ENCODE measurements at places on chromosomes 1 and 21.

DNA sequence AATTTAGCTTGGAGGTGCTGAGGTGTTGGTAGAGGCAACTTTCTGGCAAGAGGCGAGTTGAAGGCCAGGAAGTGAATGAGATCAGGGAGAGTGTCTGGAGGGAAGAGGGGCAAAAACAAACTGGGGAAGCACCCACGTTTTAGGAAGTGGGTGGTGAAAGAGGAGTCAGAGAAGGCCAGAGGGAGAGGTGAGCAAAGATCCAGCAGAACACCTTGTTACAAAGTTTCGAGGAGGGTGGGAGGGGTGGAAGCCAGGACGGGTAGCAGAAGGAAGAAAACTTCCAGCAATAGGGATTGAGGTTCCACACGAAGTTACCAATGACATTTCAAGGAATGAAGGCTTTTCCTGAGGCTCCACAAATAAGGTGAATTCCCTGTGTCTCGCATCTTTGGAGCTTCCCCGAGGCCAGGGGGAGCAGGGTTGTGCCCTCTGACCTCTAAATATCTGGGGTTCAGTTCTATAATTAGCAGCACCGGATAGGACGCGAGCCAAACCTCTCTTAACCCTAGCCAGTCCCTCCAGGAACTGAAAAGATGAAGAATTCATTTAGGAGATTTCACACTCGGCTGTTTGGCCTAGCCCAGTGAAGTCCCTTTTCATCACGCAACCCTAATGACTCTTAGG, 578 bp upstream of the SESN2 start:
- no peak for DNase-seq

DNA sequence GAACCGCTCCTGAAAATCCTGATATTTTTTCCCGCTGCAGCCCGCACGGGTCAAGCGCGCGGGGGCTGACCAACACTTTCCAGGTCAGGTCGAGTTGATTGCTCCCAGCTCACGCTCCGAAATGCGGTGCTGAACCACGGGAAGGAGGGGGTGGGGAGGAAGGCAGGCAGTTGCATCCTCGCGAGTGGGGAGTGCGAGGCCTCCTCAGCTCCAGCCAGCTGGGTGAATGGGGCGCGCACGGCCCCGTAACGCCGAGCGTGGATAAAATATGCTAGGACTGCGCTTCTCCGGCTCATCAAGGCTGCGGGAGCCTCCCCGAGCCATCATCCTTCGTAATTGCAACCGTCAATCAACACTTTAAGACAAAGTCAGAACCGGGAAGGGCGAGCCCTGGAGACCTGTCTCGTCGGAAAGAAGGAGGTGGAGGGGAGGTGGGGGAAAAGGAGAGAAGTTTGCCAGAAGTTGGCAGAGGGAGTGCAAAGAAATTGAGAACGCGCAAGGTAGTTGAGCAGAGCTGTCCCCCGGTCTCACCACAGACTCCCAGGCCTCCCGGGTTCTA, 8.0 kb downstream of the NR5A2 start:
- no peak for DNase-seq

DNA sequence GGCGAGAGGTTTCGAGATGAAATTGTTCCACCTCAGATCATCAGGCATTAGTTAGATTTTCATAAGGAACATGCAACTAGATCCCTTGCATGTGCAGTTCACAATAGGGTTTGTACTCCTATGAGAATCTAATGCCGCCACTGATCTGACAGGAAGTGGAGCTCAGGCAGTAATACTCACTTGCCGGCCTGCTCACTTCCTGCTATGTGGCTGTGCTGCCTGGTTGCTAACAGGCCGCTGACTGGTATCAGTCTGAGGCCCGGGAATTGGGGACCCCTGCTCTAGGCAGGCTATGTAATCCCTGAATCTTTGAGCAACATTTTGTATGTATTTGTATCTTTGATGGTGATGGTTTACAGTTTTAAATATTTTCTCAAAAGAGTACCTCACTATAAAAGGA, 32.5 kb downstream of the XKR8 start:
- peak; percentile 18 for DNase-seq

- no peak for DNase-seq
Observed at GRCh38 chr1:81431624-81432000, 369.1 kb upstream of the ADGRL2 start.

GRCh38 chr1:189662190-189662589, 815.5 kb downstream of the BRINP3 start:
- DNase-seq: no peak
